Aorta (tissue), 5 donors: ENCODE measurements at places on chromosomes 5 and 9.

GRCh38 chr9:463455-464171, 248.9 kb downstream of the DOCK8 start:
- no peak for DNase-seq

DNA sequence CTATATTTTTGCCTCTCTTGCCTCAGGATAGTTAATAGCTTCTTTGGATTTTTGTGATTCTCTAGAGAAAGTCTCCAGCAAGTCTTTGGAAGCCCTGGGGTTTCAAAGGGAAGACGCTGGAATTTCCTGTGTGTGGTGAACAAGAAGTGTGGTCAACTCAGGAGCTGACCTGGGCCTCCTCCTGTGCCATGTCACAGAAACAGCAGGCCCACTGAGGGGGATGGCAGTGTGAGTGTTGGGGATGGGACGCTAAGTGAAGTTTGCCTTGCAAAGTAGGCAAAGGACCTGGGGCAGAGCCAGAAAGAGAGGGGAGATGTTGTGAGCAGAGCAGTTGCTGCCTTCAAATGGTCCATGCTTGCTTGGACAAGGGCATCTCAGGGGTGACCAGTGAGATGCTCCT, 226.3 kb downstream of the DMRT2 start:
- DNase-seq, result no peak

DNA sequence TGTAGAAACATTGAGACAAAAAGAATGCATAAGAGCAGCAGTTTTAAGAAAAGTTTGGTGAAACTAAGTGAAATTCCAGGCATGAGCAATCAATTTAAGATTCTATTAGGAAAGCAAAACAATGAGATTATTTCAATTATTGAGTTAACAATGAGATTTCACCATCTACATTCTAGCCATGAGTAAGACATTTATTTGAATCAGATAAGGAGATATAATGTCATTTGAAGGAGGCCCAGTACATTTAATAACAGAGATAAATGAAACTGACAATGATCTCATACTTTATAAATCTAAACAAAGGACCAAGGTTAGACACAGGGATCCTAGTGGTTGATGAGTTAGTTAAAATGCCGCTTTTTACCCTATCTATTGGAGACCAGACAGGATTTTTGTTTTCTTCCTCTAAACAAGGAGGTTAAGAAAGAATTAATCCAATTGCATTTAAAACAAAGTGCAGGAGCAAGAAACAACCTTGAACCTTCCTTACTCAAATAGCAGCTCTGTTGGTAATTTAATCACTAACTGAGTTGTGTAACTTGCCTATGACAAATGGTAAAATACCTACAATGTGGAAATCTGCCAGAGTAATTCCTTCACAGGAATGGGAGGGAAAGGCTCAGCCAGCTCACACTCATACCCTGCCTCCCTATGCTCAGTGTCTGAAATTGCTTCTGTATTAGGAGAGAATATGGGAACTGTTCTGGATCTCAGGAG, 103.5 kb upstream of the NR3C1 start:
- DNase-seq, result no peak

- DNase-seq, result no peak
These were observed 332.9 kb downstream of the RASEF start for GRCh38 chr9:82729991-82730589.

DNA sequence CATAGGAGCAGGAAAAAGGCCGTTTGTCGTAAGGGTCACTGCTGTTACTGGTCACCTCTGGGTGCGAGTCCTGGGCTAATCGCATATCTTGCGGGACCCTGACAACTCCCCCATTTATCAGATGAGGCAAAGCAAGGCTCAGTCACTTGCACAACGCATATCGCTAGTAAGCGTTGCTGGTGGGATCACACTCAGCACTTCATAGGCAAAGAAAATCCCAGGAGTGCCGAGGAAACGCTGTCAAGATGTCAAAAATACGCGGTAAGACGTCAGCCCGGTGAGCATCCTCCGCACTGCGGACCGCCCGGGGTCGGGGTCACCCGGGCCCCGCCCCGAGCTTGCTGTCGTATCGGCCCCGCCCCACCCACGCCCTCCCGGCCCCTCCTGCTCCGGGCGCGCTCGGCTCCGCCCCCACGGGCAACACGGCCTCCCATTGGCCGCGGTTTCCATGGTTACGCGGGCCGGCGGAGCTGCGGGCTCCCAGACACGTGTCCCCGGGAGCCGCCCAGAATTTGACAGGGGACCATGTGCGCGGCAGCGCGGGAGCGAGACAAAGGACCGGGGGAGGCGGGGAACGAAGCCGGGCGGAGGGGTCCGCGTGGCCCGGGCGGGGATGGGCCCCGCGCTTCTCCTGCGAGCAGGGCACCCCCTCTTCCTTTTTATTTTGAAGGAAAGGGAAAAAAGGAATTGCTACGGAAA, 80.2 kb upstream of the IER5L start:
- peak; percentile 97 for DNase-seq

GRCh38 chr5:151303666-151304065, at the start of gene SLC36A3:
Gene SLC36A3 (minus strand): TSS chr5:151303766. CDS start chr5:151303354, 412 bp downstream.
- no peak for DNase-seq

DNA sequence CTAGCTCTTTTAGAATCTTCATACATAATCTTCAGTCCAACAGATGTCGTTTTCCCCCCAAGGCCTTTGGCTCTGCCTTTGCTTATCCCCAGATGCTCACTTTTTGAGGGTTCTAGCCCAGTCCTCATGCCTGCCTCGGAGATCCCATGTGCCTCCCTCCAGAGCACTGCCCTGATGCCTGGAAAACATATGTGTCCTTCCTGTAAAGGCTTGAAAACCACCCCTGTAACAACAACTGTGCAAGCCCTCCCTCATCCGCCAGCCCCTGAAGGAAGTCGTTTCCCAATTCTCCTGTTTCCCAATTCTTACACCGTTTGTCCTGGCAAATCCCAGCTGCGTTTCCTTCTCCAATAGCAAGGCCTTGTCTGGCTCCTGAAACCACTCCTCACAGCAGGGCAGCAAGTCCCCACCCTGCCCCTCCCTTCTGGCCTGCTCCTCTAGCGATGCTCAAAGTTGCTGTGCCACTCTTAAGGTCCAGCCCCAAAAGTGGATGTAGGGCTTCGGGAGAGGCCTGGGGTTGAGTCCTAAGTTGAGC, 52.2 kb downstream of the SLC36A1 start:
- no peak for DNase-seq

DNA sequence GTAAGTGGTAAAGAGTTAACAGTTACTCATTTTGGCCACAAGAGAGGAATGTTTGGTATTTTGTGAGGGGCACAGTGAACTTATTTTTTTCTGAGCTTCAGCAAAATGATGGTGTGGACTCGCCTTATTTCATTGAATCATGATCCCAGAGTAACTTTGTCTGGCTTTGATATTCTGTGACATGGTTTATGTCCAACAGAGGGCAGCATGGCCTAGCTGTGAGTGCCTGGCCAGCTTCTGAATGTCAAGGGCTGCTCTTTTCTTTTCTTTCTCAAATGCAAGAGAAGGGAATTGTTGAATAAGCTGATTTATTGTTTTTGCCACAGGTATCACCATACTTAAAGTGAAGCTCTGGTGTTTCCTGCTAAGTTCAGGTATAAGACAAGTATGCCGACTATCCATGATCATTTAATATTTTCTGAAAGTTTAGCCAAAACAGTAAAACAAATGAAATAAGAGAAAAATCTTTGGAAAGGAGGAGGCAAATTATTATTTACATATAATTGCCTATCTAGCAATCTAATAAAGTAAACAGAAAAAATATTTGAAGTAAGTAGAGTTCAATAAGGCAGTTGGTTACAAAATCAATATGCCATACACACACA, 31.7 kb downstream of the MRPL22 start:
- DNase-seq, result no peak

- DNase-seq, result no peak
These were observed 51.9 kb downstream of the PSAT1 start for GRCh38 chr9:78348848-78349247.

- peak; percentile 58 for DNase-seq
These were observed 71.0 kb downstream of the WNK2 start for GRCh38 chr9:93254806-93255493.

DNA sequence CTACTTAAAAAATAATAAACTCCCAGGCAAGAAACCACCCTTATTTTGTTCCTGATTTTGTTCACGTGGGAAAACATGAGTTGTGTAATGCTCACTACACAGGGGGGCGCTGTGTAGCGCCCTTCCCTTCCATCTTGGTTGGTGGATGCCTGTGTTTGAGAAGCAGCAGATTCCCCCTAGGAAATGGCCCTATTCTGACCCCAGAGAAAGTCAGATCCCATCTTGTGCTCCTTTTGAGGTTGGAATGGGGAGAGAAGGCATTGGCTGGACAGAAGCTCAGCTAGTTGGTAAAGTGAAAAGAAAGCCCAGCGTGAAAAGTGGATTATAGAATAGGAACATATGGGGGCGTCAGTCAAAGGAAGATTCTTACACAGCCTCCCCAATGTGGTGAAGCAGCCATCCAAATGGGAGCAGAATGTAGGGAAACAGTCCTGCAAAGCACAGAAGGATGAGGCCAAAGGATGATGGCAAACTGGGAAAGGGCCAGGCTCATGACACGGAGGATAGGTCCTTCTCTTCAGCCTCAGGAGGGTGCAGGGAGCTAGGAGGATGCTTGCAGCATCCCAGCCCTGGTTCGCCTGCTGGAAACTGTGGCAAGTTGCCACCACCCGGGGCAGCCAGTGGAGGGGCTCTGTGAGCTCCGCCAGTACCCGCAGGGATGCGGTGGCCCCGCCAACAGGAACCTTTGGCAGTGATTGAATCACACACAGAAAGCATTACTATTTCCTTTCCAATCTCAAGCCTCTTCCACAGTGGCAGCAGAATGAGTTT, 314.2 kb upstream of the DAP start:
- no peak for DNase-seq

DNA sequence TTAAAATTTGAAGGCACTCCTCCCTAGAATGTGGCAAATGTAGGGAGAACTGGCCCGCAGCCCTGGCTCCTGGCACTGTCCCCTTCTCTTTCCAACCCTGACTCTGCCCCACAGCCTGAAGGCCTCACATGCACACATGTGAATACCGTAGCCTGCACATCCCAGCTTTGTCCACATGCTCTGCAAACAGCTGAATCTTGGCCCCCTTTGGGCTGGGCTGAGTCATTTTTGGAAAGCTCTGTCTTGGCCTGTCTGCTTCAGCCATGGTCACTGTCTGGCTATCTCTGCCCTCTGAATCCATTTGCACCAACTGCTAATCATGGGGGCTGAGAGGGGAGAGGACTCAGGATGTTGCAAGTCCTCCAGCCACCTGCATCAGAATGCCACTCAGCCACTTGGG, 22.1 kb upstream of the GALNT10 start:
- no peak for DNase-seq

DNA sequence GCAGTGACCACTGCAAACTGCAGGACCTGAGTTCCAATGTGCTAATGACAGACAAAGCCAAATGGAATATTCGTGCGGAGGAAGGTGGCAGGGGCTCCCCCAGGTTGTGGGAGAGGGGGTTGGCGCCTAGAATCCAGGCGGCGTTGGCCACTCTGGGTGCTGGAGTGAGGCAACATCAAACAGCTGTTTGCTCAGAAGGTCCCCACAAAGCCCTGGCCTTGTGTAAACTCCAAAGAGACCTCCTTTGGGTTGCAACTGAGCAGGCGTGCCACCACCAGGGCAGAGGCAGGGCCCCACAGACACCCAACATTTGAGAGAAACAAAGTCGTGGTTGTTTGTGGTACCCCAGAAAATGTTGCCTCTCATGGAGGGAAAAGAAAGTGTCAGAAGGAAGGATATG, 14.5 kb downstream of the STKLD1 start:
- no peak for DNase-seq

DNA sequence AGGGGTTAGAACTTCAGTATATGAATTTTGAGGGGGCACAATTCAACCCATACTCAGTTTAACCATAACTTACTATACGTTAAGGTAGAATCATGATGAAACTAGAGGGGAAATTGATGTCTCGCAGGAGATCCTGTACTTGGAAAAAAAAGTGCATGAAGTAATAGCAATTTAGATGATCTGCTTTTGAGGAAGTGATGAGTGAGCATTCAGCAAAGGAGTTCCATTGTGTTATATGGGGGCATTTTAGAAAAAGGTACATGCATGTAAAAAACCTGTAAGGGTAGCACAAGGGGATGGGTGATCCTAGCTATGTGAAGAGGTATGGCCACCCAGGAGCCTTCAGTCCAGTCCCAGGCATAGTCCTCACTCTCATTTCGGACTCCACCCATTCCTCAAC, 14.8 kb upstream of the TMC1 start:
- no peak for DNase-seq

DNA sequence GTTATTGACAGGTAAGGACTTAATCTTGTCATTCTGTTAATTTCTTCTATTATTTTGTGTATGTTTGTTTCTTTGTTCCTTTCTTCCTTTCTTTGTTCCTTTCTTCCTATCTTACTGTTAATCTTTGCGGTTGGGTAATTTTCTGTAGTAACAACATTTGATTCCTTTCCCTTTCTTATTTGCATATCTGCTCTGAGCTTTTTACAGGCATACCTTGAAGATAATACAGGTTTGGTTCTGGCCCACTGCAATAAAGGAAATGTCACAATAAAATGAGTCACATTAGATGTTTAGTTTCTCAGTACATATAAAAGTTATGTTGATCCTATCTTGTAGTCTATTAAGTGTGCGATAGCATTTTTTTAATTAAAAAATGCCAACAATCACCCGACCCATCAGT, 440.7 kb downstream of the NFIB start:
- DNase-seq, result no peak

- DNase-seq, result no peak
These were observed 21.6 kb downstream of the CATSPER3 start for GRCh38 chr5:134989266-134989830.

- no peak for DNase-seq
These were observed 202.1 kb downstream of the PCSK5 start for GRCh38 chr9:76092572-76092971.
